ENCODE measurements at places on chromosomes 1 and 21.

GRCh38 chr1:217435204-217435603 lies 195.7 kb downstream of the GPATCH2 start:
- no peak for DNase-seq

DNA sequence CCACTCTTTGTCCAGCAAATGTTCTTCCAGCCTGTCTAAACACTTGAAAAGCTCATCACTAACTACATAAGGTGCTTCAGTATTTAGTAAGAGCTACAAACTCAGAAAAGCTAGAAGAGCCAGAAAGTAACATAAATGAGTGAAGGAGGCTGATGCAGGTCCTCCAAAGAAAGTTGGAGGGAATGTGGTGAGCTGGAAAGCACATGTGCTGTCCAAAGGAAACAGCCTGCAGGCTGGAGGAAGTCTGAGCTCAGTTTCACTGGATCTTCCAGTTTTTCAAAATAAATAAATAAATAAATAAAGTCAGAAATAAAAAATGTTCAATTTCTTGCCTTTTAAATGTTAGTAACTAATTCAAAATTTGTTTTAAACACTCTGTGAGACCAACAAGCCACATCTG lies 25.5 kb downstream of the ZC3H11B start:
- DNase-seq = no peak

DNA sequence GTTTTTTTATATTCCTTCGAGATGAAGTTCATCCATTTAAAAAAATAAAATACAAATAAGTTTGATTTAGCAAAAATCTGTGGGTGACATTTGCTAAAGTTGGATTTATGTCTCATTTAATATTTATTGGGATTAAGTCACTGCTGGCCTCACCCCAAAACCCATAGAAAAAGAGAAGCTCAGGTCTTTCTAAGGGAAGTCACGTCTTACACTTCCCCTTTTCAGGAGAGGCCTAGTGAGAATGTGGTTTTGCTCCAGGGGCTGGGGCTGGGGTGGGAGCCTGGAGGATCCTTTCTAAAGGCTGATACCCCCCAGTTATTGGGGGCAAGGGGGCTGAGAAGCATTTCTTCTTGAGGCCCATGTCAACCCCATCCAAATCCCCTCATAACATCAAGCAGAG lies 300.3 kb downstream of the DSCAM start:
- DNase-seq = no peak

GRCh38 chr21:30081506-30081905 lies 85.1 kb downstream of the CLDN17 start:
- DNase-seq = no peak

DNA sequence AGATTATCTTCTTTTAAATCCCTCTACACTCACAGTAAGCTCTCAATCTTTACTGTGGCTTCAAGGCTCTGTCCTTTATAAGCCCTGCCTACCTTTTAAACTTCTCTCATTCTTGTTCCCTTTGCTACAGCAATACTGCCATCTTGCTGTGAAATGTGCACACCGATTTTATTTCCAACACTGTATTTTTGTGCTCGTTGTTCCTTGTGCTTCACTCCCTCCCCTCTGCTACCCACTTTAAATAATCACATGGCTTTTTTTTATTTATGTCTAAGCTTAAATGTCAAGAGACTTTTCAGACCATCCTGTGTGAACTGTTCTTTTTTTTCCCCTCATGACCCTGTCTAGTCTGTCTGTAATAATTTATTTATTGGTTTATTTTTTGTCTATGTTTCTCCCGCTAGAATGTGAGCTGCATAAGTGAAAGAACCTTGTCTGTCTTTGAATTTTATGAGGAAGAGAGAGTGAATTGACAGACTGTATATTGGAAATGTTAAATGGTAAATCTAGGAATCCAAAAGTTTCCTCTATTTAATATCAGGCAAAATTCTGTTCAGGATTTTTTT lies 45.7 kb downstream of the ABCD3 start:
- peak; percentile 63 for DNase-seq

GRCh38 chr1:202807451-202807925 lies 733 bp downstream of the KDM5B start:
- DNase-seq = peak; percentile 54

DNA sequence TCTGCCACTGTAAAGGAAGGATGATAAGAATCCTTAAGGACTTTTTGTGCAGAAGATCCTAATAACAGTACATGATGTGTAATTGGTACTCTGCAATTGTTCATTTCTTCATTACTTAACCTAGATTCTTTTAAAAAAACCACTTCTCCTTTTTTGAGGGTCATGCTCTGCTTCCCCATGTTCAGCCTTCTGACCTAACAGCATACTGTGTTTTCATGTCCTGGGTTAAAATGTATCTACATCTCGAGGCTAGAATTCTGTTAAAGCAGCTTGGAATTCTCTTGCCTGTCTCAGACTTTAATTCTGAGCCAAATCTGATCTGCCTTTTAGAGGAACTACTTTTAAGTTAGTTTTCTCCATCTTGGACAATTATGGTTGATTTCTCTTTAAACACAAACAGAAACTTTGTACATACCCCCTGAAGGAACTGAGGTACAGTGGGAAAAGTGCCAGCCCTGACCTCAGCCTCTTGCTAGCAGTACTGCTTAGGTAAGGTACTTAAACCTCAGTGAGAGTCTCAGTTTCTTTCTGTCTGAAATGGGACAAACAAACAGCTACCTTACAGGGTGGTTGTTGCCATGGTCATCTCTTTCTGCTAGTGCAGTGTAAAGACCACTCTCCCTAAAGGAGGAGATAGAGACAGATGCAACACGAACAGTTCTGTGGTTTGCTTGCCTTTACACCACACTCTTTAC lies 103.2 kb upstream of the DYNLT5 start:
- DNase-seq = no peak

DNA sequence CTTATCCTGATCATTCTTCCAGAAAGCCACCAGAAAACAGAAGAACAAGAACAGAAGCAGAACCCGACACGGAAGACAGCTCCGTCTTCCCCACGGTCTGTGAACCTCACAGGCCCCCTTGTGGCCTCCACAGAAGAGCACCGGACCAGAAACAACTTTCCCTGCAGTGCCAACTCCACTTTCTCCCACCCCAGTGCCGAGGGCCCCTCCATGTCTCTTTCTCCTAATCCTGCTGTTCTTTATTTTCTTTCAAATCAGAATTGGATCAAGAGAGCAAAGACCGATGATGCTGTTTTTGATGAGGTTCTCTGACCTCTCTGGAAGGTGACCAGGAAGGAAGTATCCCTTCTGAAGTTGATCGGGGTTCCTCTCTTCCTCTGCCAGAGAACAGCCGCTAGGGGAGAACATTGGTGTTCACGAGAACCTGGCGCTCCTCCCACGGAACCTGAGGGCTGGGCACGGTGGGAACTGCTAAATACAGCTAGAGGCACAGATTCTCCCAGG lies 58.9 kb upstream of the CTTNBP2NL start:
- DNase-seq = peak; percentile 62

DNA sequence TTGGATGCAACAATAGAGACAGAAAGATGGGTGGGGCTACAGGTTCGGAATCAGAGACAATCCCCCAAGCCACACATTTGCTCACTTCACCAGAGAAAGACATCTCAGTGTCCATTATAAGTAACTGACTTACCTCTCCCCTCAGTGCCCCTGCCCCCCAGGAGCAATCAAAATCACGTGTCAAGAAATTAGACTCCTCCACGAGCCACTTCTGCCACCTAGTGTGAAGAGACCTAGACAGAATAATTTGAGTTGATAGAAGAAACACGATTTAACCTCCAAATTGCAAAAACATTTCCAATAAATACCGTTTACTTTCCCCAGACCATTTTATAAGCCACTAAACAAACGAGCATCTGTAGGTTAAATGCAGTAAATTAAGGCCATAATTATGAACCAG lies 123.2 kb downstream of the SLC30A10 start:
- no peak for DNase-seq

DNA sequence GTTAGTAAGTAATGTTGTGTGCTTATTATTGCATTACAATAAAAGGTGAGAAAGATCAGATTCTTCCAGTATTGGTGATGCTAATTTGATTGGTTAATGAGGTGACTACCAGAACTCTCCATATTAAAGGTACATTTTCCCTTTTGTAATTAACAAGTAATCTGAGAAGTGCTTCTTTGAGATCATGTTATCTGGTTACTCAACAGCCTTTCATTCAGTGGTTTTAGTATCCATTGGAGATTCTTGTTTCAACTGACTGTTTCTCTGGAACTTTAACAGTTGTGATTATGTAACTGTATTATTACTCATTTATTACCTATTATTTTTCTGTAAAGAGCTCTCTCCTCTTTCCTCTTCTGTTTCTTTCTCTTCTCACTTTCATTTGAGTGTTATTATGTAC lies 86.7 kb downstream of the PEX14 start:
- DNase-seq = no peak

DNA sequence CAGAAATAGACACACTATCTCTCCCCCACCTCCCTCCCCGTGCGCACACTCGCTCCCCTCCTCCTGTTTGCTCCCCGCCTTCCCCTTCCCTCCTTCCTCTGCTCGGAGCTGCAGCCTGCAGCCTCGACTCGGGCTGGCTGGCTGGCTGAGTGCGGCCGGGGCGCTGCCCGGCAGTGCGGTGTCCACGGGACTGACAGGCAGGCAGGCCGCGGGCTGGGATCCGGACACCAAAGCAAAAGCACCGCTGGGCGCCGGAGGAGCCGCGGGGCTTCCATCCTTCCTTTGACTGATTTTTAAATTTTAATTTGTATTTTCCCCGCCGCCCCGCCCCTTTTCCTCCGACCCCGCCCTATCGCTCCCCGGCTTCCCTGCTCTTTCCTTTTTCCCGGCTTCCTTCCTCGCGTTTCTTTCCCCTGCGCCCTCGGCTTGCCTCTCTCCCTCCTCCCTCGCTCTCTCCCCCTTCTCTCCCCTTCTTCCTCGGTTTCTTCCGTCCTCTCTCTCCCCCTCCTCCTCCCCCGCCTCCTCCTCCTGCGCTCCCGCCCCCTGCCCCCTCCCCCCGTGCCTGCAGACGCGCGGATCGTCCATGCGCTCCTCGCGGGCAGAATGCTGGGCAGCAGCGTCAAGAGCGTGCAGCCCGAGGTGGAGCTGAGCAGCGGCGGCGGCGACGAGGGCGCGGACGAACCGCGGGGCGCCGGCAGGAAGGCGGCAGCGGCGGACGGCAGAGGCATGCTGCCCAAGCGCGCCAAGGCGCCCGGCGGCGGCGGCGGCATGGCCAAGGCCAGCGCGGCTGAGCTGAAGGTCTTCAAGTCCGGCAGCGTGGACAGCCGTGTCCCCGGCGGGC lies 109.4 kb downstream of the NAV1 start:
- peak; percentile 78 for DNase-seq

DNA sequence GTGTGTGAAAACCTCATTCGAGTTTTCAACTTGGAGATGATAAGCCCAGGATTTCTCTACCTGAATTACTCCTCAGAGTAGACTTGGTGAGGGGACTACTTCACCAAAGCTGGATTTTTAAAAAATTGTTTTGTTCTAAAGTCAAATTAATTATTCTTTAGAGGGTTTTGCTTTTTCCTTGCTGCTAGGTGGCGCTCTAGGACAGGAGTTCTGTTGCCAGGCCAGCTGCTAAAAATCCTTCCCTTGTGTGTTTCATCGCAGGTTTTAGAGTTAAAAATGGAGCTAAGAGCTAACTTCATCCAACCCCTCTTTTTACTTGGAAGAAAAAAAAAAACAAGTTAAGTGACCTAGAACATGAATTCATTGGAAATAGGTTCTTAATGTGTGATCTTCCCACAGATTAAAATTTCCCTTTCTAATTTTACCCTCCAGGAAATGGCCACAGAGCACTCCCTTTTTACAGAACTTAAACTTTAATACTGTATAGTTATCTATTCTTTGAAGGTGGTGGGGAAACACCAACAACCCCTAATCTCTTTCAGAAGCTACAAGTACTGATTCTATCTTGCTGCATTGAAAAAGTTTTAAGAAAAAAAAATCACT lies 36.7 kb upstream of the FAM163A start:
- DNase-seq = peak; percentile 73

- DNase-seq = no peak
These were observed 41.1 kb upstream of the CCSAP start for GRCh38 chr1:229383961-229384360.

DNA sequence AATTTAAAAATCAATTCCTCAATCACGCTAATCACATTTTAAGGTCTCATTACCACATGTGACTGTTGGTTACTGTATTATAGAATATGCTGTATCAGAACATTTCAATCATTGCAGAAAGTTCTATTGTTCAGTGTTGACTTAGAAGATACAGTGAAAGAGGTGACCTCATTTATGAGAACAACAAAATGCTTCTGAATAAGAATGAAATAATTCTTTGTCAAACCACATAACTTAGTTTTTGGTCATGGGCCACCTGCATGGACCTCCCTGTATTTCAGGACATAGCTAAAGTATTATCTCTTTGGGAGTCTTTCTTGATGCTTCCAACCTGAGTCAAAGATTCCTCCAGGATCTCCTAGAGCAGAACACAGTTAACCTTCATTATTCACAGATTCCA lies 22.3 kb downstream of the MFSD2A start:
- no peak for DNase-seq

DNA sequence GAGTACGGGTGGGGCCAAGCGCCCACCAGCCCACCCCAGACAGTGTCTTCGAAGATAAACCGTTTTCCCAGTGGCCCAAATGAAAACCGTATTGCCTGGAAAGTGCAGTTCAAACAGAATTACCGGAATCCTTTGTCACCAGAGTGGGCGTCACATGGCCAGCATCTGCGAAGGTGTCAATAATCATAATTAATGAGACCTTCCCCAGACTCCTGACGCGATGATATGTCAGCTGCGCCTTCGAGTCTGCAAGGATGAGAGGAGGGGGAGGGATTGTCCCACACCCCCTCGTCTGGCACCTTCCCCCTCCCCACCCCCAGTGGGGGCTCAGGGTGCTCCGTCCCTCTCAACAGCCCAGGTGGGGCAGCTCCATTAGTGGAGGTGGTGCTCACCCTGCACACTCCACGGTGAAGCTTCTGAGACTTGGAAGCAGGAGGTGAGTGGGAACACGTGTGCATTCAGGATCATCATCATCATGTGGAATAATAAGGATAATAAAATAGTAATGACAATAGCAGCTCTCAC lies 215.1 kb downstream of the PTPRU start:
- no peak for DNase-seq

GRCh38 chr1:94335950-94336349 lies 82.2 kb upstream of the ABCD3 start:
- peak; percentile 72 for DNase-seq

- no peak for DNase-seq
These were observed 45.3 kb downstream of the TTC39A start for GRCh38 chr1:51285055-51285454.

DNA sequence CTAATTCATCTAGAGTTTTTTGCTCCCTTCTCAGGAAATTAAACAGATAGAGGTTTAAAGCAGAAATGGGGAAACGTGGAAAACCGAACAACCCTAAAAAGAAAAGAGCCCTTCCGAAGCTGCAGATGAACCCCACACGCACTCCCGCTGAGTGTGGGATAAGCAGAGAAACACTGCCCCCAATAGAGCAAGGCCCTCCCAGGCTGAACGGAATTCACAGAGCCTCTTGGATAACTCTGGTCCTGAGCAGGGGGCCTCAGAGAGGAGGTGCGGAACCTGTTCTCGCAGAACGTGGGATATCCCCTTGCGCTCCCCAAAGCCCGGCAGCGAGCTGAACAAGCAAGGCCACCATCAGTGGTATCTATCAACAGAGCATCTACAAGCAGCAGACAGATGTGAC lies 44.9 kb downstream of the SSBP3 start:
- no peak for DNase-seq

- DNase-seq = no peak
These were observed 9.8 kb downstream of the SDHC start for GRCh38 chr1:161324020-161324419.

GRCh38 chr1:14424325-14425002 lies 174.0 kb upstream of the KAZN start:
- DNase-seq = no peak

- DNase-seq = no peak
These were observed 5.4 kb downstream of the SOAT1 start for GRCh38 chr1:179298952-179299351.

GRCh38 chr1:159261311-159261710 lies 40.8 kb upstream of the FCER1A start:
- no peak for DNase-seq
